ENCODE measurements at places on chromosomes 6 and 20.
A peak's percentile ranks its signal among the peaks of the same experiment; 100 is the strongest.

- no peak for DNase-seq
Measured at GRCh38 chr20:18543216-18543615, 24.0 kb upstream of the SMIM26 start.

DNA sequence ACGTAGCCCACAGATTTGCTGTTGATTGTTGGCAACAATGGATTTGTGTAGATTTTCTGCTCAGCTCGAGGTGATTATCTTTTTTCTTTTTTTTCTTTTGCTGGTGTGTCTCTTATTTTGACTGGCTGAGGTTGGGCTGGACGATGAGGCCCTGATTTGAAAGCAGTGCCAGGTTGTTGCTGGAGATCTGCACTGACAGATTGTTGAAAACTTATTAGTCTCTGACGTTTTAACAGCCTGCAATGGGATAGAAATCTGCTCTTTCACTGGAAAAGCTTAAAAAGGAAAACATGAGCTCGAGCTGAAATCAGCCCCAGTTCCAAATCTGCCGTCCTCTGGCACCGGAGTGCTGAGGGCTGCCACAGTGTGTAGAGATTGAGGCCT lies 87.7 kb downstream of the PDE7B start:
- no peak for DNase-seq

DNA sequence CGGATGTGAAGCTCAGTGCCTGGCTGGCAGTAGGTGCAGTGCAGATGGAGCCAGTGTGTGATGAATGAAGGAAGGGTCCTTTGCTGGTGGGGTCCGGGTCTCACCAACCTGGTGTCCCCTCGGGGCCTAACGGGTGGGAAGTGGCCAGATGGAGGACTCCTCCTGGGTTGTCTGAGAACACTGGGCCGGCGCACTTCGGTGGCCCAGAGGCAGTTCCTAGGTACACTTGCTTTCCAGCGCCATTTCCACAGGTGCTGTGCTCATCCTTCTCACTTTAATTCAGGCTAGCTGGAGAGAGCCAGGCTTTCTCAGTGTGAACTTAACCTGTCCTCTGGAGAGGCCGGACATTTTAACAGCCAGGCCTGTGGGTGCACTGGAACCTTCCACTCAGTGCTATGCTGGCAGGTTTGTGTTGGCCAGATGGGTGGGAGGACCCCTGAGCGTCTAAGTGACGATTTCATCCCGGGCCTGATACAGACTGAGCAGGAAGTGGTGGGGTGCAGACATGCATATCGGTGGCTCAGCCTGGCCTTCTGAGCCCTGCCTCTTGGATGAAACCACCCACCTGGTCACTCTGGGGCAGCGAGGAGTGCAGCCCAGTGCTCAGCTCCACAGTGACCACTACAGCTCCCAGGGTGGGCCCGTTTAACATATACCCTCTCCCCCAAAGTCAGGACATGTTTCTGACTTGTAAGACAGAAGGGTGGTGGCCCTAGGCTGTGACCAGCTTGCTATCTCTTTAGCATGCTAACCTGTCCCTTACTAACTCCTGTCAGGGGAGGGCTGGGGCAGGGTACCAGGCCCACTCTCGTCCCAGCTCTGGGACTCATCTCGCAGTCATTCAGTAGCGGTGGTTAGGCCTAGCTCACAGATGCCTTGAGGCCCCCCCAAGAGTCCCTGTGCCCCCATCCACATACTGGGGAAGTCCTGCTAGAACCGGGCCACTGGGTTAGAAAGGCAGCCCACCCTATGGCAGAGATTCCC lies 8.2 kb upstream of the PYGB start:
- no peak for DNase-seq

GRCh38 chr6:155351273-155352129 lies 37.2 kb upstream of the TFB1M start:
- no peak for DNase-seq

DNA sequence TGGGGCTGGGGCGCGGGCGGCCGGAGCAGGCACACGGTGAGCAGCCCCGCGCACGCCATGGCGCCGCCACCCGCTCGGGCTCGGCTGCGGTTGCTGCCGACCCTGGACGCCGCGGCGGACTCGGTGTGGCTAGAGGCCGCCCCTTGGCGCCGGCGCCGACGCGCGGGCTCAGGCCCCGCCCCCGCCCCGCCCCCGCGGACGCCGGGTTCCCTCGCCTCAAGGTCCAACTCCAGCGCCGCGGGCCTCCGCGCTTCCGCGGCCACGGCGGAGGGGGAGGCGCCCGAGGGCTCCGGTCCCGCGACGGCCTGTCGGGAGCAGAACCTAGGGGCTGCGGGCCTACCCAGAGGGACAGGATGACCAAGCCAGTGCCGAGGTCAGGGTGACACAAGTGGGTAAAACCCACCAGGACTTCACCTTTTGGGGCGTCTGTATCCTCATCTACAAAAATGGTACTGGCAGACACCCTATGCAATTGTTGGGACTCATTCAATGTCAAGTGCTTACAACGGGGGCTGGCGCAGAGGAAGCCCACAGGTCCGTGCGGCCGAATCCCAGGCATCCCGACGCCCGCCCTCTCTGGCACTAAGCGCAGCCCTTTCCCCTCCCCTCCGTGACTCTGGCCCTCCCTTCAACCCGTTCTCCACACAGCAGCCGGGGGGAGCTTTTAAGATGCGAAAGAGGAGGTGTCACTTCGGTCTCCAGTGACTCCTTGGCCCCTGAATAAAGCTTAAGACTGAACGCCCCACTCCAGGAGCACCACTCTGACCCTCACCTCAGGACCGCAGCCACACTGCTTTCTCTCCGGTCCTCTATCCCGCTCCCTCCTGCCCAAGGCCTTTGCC lies at the start of gene NECAB3:
NECAB3 (minus strand) TSS at position 135 of the 842 bp plus-strand sequence; CDS start at position 59, 76 bp downstream.
- peak; percentile 56 for DNase-seq

GRCh38 chr20:25148982-25149846 lies 46.3 kb upstream of the ENTPD6 start:
- DNase-seq = no peak

GRCh38 chr20:5548107-5548506 lies 202.1 kb upstream of the SHLD1 start:
- DNase-seq = no peak

DNA sequence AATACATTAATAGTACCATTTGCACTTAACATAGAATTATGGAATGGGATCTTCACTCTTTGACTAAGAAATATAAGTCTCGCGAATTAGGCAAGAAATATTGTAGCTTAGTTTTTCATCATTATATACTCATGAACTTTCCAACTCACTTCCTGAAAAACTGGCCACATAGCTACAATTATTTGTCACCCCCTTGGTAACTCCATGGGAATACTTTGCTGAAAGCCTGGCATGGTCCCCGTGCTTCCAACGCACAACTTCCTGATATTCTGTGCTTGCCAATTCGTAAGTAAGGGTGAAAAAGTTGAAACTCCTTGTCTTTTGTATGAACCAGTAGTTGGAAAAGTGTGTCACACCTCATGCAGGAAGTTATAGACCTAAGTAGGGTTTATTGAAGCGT lies 23.7 kb upstream of the HLA-DQA1 start:
- no peak for DNase-seq

- DNase-seq = no peak
Measured at GRCh38 chr20:48794816-48795457, 32.9 kb downstream of the PREX1 start.

DNA sequence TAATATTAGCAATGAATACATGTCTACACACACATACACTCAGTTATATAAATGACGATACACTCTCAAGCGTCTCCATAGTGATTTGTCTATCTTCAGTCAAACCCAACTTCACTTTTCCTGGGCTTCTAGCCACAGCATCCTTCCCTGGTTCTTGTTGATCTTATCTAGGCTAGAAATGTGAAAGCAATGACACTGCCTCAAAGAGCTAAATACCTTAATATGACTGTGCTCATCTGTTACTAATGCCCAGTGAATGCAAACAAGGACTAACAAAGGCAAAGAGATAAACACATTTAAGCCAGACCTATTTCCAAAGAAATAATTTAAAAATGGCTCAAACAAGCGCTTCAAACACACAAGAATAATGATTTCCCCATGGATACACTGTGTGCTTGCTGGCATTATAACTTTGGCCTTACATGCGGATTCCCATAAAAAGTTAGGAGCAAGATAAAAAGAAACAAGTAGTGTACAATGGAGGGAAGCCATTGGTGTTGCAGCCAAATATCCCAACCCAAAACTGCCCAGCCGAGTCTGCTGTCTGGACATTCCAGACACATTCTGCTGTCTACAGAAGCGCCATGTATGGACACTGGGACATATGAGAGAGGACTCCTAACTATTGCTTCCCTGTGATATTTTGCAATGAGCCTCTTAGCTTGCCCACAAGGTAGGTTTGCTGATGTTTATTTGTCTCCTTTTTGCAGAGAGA lies 19.5 kb upstream of the DAAM2 start:
- DNase-seq = no peak

DNA sequence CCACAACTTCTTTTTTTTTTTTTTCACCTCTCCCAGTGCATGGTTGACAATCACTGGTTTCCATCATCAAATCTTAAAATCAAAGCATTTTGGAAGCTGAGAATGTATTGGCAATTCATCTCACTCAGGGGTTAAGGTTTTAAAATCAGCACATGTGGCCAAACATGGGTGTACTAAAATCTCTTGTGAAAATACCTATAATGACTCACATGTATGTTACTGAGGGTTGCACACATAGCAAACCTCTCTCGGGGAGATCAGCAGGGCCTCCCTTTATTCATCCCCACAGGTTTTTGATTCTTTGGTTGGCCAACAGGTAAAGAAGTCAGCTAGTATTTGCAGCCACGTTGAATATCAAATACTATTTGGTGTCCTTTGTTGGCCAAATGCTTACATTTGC lies 44.3 kb upstream of the OCSTAMP start:
- no peak for DNase-seq

GRCh38 chr6:10613077-10613476 lies 81.3 kb downstream of the C6orf52 start:
- DNase-seq = no peak

GRCh38 chr20:54626126-54626525 lies 150.7 kb downstream of the DOK5 start:
- no peak for DNase-seq

- DNase-seq = no peak
Measured at GRCh38 chr6:84516154-84516553, 248.2 kb downstream of the TBX18 start.

- DNase-seq = no peak
Measured at GRCh38 chr20:60465993-60466686, 507.9 kb downstream of the CDH26 start.

DNA sequence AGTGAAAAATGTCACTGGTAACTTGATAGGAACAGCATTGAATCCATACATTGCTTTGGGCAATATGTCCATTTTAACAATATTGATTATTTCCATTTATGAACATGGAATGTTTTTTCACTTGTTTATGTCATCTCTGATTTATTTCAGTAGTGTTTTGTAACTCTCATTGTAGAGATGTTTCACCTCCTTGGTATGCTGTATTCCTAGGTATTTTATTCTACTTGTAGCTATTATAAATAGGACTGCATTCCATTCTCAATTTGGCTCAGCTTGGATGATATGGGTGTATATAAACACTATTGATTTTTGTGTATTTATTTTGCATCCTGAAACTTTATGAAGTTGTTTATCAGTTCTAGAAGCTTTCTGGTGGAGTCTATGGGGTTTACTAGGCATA lies 730.3 kb downstream of the DOK5 start:
- DNase-seq = no peak

DNA sequence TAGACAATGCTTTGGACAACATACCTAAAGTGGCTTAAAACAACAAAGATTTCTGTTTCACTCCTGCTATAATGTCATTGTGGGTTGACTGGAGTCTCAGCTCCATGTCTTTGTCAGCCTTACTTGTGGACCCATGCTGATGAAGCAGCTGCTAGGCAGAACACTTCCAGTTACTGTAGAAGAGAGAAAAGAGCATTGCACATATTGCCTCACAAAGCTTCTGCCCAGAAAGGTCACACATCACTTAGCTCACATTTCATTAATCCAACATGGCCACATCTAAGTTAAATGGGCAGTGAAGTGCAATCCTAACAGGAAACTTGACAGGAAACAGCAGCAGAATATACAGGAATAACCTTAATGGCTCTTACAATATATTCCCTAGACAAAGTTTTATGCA lies 480.5 kb upstream of the HTR1E start:
- DNase-seq = no peak

- DNase-seq = no peak
Measured at GRCh38 chr6:113148566-113148965, 708.6 kb upstream of the MARCKS start.

GRCh38 chr20:52585333-52585732 lies 386.8 kb upstream of the TSHZ2 start:
- no peak for DNase-seq

GRCh38 chr6:74656453-74656852 lies 549.4 kb downstream of the COL12A1 start:
- no peak for DNase-seq

DNA sequence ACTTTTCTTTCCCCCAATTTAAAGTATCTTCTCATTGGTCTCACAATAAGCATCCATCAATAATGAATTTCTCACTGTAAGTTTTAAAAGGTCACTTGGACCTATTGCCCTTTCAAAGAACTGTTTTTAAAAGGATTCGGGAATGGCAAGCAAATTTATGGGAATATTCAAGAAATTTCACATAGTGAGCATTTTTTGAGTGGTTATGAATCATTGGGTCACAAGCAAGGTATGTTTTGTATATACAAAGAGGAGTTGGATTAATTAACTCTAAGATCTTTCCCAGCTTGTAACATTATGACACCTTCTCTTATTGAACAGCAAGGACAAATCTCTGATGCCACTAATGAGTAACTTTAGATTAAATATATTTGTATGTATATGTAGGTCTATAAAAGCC lies 165.0 kb downstream of the MOXD1 start:
- no peak for DNase-seq

GRCh38 chr6:149235130-149235561 lies 82.4 kb upstream of the TAB2 start:
- no peak for DNase-seq

DNA sequence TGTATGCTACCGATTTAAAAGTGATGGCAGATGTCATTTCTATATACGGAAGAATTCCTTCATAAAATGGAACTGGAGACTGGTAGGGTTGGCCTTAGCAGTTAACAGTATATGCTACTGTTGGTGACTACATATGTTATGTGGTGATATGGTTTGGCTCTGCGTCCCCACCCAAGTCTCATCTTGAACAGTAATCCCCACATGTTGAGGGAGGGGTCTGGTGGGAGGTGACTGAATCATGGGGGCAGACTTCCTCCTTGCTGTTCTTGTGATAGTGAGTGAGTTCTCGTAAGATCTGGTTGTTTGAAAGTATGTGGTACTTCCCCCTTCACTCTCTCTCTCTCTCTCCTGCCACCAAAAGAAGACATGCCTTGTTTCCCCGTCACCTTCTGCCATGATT lies 29.6 kb downstream of the RGS17 start:
- DNase-seq = no peak

All from activated CD4-positive, alpha-beta T cell treated with anti-CD3 and anti-CD28 coated beads for 24 hours (primary cell).